ENCODE measurements at places on chromosomes 12 and 14.

- DNase-seq = no peak
Observed at GRCh38 chr12:1289371-1290155, 298.5 kb downstream of the ERC1 start.

GRCh38 chr12:110916295-110916875 is 4.0 kb downstream of the MYL2 start:
- no peak for DNase-seq

GRCh38 chr12:8870586-8870985 is 43.7 kb upstream of the PHC1 start:
- DNase-seq = no peak

DNA sequence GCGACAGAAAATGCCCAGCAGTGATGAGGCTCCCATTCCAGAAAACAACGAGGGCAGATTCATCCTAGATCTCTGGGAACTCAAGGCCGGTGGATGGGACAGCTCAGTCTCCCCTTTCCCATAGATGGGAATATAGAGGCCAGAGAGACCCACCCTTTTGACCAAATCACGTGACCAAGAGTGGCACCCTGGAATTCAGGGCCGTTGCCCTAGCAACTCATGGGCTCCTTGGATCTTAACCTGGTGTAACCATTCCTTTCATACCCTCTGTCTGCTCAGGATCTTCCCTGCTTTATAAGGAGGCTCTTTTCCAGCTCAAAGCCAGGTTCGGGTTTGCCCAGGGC is 8.4 kb upstream of the LRTM2 start:
- no peak for DNase-seq

GRCh38 chr14:104678346-104678745 is 11.1 kb upstream of the INF2 start:
- no peak for DNase-seq

- no peak for DNase-seq
Observed at GRCh38 chr12:46896680-46897079, 70.9 kb upstream of the SLC38A4 start.

DNA sequence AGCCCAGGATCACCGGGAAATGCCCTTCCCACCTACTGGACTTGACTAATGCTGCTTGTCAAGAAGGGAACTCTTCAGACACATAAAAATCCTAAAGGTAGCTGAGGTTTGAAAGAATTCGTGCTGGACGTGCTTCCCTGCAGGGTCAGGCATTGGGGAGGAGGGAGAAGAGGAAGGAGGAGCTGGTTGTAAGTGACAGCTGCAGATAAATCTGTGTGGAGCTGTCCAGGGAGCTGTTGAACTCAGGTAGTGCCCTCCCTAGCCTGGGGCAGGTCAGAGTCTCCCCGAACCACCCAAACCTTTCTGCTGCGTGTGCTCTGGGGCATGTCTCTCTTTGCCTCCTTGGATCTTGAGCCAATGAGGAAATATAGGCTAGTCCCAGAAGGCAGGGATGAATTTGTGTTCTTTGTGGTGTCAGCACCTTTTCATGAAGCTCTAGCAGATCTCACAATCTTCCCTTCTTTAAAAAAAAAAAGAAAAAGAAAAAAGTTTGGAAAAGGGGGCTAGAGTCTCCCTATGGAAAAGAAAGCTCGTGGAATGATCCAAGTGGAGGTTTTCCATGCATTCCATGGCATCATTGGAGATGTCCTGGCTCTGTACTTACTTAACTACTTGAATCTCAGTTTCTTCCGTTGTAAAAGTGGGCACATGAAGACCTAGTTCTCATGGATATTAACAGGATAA is 23.6 kb upstream of the FOS start:
- no peak for DNase-seq
